Activated naive CD4-positive, alpha-beta T cell treated with anti-CD3 and anti-CD28 coated beads, Interleukin-2, amount 50 U/mL, for 72 hours (primary cell): ENCODE measurements at places on chromosomes 5 and 9.

GRCh38 chr5:98497418-98497817 is 276.0 kb upstream of the RGMB start:
- no peak for DNase-seq

- DNase-seq: peak; percentile 42
Measured at GRCh38 chr5:75089137-75089536, 36.8 kb upstream of the GCNT4 start.

DNA sequence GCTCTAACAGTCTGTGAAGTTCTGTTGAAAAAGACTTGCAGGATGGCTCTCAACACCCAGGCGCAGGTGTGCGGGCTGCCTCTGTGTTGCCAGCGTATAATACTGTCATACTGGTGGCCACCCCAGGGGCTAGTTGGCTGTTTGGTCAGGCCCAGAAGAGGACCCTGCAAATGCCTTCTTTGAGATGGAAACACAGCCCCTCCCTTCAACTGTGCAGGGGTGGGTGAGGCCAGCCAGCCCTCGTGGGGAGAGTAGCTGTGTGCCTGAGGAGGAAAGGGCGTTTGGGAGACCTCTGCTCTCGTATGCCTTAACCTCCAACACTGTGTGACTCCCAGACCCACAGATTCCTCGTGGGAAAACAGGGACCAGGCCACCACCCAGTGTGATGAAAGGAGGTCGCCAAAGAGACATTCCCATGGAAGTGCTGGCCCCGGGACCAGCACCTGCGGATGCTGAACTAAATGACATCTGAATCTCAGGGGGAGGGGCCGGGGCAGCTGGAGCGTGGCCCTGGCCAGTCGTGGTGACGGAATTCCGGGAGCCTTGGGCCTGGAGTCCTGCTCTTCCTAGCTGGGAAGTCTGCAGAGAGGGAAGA is 11.3 kb upstream of the SCGB3A1 start:
- DNase-seq: no peak

DNA sequence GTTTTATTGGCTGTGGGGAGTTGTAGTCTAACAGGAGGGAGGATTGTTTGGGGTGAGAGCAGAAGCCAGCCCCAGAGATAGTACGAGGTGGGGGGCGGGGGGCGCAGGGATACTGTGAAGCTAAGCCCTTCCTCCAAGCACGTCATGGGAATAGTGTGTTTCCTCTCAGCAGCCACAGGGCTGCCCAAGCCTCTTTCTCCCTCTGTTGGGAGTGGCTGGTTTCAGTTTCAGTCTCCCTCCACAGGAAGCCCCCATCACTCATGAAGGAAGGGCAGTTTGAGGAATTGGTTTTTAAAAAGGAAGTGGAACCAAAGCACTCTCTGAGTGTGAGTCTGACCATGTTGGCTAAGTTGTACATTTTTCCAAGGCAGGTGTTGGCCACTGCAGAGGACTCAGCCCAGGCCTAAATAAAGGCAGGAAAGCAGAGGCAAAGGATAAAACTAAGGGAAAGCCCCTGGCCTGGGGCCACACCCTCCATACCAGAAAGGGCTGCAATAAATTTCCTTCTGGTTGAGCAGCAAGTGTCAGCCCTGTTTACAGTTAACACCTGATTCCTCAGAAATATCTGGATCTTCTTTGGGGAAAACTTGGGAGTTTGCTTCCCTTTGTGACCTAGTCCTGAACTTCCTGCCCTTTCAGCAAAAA is 3.2 kb downstream of the RAB24 start:
- no peak for DNase-seq

DNA sequence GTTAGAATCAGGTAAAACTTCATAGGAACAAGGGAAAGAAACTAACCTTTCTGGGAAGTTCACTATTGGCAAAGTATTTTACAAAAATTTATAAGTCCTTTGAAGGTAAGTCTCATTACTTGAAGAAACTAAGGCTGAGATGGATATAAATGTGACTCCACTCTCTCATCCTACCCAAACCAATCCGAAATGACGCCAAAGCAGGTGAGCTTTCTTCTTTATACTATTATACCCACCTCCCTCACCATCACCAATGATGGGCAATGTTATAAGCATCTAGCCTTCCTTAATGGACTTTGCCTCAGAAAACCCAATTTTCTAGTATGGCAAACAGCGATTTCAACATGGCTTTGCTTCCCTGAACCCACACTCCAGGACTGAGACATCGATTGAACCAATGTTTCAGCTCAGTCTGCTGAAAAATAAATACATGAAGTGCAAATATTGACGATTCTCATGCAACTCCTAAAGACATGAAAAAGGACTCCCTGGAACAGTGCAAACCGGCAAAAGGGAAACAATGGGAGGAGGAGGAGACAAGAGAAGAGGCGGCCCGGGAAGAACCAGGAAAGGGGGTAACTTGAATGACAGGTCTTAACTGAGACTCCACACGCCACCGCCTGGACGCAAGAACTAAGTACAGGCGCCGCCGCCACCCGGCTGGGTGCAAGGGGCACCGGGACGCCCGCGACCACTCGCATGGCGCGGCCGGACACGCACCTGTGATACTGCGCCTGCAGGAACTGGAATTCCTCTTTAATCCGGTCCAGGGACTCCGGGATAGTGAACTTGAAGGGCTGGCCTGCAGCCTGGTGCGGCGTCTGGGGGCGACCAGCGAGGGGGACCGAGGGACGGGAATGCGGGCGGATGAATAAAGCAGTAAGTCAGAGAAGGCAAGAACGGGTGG is 2.5 kb downstream of the TLE1 start:
- DNase-seq: peak; percentile 29

- no peak for DNase-seq
Measured at GRCh38 chr5:89289604-89290003, 406.6 kb upstream of the MEF2C start.

DNA sequence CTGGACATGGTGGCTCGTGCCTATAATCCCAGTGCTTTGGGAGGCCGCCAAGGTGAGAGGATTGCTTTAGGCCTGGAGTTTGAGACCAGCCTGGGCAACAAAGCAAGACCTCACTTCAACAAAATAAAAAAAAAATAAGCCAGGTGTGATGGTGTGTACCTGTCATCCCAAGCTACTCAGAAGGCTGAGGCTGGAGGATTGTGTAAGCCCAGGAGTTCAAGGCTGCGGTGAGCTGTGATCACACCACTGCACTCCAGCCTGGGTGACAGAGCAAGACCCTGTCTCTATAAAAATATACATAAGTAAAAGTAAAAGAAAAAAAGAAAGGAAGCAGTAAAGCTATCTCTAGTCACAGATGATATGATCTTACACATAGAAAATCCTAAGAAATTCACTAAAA is 59.5 kb upstream of the SYNPO start:
- DNase-seq: no peak

DNA sequence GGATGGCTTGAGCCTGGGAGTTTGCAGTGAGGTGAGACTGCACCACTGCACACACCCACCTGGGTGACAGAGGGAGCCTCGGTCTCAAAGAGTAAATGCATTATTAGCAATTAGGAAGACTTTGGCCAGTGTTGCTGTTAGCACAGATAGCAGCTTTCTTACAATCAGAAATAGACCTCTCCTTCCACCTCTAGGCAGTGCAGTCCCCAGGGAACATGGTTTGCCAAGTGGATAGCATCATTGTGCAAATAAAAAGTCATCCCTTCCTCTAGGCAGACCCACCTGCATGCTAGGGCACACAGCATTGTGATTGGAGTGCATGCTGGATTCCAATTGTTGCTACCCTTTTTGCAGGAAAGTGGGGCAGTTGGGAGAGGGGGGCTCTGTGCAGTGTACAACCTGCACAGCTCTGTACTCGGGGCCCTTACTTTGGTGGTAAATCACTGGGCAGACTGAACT is 77.9 kb upstream of the KLF9 start:
- no peak for DNase-seq

- no peak for DNase-seq
Measured at GRCh38 chr5:13348568-13348967, 595.9 kb downstream of the DNAH5 start.

GRCh38 chr5:112338681-112339337 is 80.3 kb downstream of the EPB41L4A start:
- DNase-seq: no peak

DNA sequence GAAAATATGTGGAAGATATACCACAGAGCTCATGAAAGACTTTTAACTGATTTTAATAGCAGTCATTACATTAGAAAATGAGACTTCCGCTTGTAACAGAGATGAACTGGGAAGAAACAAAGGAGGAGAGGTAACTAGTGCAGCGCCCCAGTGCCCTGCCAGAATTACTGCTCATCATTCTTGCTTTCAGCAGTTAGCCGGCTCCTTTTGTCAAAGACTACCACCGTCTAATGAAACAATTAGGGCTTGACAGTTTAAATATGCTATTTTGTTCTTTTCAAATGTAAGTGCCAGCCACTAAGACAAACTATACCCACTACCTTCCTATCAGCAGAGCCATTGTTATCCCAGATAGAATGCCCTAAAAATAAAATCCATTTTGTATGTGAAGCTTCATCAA is 328.4 kb downstream of the EFNA5 start:
- DNase-seq: no peak

- DNase-seq: no peak
Measured at GRCh38 chr5:99105216-99105615, 176.4 kb upstream of the CHD1 start.

DNA sequence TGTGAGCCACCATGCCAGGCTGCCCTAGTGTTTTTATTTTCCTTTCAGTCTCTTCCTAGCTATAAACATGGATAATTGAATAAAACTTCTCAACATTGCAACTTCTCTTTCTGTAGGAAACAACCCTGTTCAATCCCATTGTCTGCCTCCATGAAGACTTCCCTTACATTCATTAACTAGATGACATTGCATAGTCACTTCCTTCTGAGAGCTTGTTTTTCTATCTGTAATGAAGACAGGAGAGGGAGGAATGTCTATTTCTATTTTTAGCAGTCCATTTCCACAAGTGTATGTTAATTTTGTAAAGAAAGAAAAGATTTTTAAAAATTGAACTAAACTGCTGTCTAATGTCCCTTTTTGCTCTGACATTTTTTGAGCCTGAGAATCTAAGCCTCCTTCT is 55.6 kb upstream of the MELK start:
- no peak for DNase-seq

- no peak for DNase-seq
Measured at GRCh38 chr5:158487664-158488063, 612.1 kb downstream of the EBF1 start.

DNA sequence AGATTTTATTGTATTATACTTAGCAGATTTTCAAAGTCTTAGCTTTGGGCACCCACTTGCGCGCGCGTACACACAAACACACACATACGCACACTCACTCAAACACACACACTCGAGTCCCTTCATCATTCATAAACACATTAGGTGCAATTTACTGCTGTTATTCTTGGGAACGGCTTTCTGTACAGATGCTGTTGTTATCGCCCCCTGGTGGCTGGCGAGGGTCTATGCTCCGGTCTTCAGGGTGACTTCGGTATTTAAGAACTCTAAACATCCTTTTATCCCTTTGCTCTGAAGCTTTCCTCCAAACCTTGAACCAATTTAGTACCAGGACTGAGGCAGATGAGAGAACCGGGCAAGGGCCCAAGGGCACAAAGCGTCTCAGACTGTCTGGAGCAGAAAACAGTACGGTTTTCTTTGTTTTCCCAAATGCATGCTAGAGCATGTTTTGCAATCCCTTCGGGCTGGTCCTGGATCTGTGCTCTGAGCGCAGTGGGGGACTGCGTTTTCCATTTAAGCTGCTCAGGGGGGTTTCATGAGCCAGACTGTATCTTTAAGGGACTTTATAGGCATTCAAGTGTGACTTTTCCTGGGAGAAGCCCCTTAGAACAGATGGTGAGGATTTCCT is 1.7 kb upstream of the SLIT3 start:
- DNase-seq: peak; percentile 76

GRCh38 chr5:24714746-24715145 is 70.0 kb upstream of the CDH10 start:
- DNase-seq: no peak

DNA sequence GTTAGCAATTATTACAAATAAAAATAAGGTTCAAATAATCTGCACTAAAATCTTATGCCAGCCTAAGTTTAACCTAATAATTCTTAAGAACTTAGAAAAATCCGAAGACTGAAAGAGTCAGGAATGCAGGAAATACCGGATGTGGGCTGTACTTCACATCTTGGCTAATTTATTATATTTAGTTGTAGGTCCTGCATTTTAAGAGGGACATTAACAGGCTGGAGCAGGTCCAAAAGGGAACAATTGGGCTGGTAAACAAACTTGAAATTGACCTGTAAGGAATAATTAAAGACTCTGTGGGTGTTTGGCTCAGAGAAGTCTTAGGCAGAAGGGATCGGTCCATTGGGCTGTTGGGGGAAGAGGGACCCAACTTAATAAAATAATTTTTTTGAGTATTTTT is 18.4 kb downstream of the GLRA1 start:
- no peak for DNase-seq

- DNase-seq: no peak
Measured at GRCh38 chr9:110797611-110798010, 129.0 kb downstream of the MUSK start.

- no peak for DNase-seq
Measured at GRCh38 chr9:3887786-3888496, 362.1 kb upstream of the RFX3 start.

DNA sequence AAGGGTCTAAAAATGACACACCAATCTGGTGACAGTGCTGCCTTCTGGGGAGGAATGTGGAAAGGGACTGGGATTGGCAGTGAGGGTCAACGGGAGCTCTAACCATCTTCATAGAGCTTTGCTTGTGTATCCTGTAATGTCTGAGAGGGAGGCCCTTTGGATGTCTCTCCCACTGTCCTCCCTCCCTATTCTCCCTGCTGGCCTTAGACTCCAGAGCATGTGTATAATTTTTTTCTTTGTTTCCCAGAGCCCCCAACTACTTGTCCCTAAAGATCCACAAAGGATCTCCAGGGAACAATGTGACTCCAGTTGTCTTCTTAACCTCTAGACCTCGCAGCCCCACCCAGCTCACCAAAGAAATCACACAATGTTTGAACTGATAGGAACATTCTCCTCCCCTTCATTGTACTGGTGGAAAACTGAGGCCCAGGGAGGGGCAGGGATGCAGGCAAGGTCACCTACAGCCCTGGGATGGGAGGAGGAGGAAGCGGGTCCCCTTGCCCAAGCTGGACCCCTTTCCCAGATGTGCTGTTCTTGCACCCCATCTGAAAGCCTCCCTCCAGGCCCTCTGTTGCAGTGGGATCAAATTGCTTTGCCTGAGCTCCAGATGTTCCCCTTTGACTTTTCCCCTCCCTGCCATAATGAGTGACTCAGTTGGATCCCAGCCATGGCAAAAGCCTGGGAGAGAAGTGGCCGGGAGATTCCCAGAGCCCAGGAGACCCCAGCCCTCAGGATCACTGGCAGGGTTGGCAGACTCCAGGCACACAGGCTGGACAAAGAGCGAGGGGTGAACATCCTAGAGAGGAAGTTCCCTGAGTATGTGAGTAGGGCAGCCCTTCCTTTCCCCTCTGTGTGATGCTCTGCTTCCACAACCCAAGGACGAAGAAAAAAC is 21.8 kb downstream of the SPARC start:
- DNase-seq: no peak

- no peak for DNase-seq
Measured at GRCh38 chr9:23081377-23081776, 634.8 kb downstream of the DMRTA1 start.

DNA sequence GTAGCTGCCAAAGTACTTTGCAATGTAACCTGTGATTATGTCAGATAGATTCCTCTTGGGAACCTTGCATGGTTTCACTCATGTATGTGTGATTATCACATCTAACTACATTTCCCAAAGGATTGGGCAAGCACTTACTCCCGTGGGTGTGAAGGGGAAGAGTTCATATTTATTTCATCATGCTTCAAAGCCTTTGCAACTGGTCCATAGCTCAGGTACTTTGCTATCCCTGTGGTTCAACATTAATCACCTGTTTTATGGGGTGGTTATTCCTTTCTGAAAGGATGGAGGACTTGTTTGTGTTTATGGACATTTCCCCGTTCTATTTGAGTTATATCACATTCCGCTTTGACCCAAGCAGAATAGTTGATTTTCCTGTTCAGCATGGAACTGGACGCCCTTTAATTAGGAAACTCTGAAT is 13.6 kb upstream of the ERMP1 start:
- no peak for DNase-seq
